ENCODE measurements at places on chromosomes 1 and 21.

- DNase-seq = peak; percentile 36
These were observed 37.6 kb downstream of the GALNT2 start for GRCh38 chr1:230104395-230105244.

GRCh38 chr1:67771152-67771551 lies 62.1 kb downstream of the GNG12 start:
- DNase-seq = no peak

- DNase-seq = no peak
These were observed 275.1 kb upstream of the VAMP3 start for GRCh38 chr1:7495962-7496361.

- no peak for DNase-seq
These were observed 72.1 kb downstream of the SLC45A1 start for GRCh38 chr1:8389958-8390535.

GRCh38 chr1:56153276-56153675 lies 426.1 kb downstream of the PLPP3 start:
- DNase-seq = no peak

DNA sequence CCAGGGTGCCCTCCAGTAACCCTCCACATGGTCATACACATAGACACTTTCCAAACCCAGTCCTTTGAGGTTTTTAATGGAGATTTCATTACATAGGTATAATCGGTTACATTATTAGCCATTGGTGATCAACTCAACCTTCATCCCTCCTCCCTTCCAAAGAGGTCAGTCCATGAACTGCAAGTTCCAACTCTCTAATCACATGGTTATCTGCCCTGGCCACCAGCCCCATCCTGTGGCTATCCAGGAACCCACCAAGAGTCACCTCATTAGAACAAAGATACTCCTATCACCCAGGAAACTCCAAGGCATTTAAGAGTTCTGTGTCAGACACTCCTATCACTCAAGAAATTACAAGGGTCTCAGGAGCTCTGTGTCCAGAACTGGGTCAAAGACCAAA lies 12.2 kb downstream of the ATP1A4 start:
- DNase-seq = no peak

DNA sequence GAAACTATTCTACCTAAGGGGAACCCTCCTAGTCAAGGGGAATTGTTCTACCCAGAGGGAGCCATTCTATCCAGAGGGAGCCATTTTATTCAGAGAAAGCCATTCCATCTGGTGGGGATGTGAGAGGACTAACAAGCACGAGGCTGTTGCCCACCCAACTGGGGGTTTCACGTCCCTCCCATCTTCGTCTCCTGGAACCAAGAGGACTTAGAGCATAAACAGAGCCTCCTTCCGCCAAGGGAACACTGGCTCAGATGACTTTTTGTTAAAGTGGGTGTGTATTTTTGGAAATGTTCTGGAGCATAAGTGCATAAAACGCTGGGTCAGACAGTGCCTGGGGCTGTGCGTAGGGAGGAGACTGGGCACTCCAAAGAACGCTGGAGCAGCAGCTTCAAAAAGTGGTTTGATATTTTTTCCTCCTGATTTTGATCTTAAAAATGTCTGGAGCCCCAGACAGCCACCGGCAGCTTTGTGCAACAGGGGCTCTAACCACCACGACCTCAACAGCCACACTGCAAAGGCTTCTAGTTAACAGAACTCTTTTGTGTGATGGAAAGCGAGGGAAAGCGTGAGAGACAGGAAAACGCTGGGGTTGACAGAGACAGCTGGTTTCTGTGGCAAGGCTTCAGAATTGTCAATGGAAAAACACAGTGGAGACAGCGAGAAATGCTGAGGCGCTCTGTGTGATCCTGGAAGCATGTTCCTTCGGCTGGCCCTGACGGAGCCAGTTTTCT lies 363.6 kb upstream of the CAMK1G start:
- DNase-seq = no peak

DNA sequence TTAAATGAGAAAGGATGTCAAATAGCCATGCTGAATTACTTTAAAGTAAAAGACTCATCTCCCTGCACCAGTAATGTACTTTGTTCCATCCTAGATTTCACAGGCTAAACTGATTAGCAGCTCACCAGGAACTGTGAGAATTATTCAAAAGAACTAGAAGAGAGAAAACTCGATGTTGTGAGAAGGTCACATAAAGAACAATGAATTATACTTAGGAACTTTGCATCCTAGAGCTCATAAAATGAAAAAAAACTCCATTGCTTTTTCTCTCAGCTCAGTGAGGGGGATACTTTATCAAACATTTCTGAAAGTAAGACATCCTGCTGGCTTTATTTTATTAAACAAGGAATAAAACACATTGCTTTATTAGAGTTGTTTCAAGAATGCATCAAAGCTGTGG lies 278.5 kb downstream of the MRPL39 start:
- no peak for DNase-seq

- DNase-seq = peak; percentile 80
These were observed 12.3 kb downstream of the RCC1 start for GRCh38 chr1:28518000-28518744.

DNA sequence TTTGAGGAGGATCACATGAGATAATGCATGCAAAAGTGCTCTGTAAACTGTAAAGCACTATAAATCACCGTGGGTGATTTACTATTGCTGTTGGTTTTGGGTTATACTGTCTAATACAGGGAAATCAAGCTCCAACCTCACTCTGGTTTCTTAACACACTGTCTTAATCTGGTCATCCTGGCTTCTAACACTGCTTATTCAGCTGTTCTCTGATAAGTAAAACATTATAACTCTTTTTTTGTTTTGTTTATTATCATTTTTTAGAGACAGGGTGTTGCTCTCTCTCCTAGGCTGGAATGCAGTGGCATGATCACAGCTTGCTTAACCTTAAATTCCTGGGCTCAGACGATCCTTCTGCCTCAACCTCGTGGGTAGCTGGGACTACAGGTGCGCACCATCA lies 21.9 kb upstream of the LSM10 start:
- DNase-seq = no peak

DNA sequence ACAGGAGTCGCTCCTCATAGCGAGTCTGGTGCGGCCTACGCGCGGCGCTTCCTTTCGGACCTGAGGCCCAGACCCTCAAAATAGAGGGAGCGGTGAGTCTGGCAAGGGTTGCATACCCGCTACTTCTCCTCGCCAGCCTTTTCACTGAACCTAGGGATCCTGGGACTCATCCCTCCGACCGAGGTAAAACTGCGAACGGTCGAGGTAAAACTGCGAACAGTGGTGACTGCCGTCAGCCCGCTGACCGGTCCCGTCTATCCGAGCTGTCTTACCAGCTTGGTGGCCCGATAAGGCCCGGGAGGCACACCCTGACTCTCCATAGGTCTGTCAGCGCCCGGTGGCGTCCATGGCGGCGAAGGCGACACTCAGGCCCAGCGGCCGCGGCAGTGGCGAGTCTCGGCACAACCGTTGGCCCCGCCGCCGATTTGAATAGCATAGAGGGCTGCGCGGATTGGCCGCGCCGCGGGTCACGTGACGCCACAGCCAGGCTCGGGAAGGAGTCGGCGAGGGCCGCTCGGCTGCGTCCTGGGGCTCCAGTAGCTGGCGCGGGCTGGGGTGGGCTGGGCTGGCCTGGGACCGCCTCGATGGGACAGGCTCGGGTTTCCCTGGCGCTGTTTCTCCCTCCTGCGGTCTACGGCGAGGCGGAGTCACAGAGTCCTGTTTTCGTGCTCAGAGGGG lies at the start of gene DEPDC1:
DEPDC1 (minus strand) TSS at position 403 of the 678 bp plus-strand sequence; CDS start at position 320, 83 bp downstream.
- peak; percentile 45 for DNase-seq

DNA sequence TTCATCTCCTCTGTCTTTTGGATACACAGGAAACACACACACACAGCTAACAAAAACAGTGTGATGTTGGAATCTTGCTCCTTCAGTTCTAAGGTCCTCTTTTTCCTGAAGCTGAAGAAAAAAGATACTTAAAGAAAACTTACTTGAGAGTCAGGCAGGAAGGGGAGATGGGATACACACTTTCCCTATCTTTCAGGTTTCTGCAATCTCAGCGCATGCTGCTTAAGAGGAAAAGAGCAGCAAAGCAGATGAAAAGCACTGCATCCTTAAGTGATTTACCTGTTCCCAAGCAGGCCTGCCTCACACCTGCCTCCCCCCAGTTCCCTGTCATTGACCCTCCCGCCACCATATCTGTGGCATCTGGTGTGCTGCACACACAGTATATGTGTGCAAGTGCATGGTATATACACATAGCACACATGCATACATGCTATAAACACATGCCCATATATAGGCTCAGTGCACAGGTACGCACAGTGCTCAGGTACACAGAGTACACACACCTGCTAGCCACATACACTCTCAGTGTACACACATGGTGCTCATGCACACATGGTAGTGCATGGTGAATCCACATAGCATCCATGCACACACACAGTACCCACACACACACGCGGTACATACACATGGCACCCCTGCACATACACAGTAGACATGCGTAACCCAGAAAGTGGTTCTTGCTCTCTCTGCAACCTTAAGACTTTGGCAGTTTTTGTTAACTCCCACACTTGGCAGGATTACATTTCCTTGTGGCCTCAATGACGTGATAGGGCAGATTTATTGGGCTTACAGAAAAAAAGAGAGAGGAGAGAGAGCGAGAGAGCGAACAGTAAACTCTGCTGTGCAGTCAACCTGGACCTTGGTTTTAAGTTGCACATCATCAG lies 166.9 kb downstream of the TOMM20 start:
- DNase-seq = no peak

DNA sequence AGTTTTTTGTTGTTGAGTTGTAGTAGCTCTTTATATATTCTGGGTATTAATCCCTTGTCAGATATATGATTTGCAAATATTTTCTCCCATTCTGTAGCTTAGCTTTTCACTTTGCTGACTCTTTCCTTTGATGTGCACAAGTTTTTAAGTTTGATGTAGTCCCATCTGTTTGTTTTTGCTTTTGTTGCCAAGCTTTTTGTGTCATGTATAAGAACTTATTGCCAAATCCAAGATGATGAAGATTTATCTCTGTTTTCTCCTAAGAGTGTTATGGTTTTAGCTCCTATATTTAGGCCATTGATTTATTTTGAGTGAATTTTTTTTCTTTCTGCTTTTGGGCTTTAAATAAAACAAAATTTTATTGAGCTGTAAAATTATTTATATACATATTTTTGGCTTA lies 52.1 kb upstream of the KRTAP19-8 start:
- DNase-seq = no peak

- no peak for DNase-seq
These were observed 62.3 kb downstream of the DISP3 start for GRCh38 chr1:11541236-11541635.

DNA sequence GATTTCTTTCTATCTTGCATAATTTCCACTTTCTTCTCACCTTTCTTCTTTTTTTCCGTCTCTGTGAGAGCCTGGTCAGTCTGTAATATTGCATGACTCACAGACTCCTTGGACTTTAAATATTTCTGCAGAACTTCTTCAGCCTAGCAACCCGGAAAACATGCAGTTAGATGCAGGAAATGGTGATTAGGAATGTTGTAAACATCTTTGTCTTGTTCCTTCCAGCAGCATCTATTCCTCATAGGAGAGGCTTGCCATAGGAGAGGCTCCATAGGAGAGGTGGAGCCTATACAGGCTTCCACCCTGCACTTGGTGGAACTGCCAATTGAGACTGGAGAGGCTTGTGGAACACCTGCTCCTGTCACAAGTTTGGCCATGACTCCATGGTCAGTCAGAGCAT lies 10.0 kb downstream of the GBP5 start:
- no peak for DNase-seq

DNA sequence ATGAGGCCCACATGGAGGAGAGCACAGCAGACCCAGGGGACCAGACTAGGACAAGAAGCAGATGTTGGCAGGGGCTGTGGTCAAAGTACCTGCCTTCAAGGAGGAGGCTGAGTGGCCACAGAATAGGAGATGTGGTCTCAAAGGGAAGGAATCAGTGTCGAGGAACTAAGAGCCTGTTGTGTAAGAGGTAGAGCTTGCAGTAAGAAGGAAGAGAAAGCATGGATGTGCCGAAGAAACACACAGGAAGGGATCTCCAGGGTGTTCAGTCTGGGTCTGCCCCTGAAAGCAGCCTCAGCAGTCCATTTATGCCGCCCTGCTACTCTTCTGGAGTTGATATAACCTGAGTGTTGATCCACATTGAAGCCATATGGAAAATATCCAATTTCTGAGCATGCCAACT lies 83.9 kb downstream of the NID1 start:
- no peak for DNase-seq

GRCh38 chr1:63198871-63199394 lies 123.4 kb upstream of the FOXD3 start:
- no peak for DNase-seq

GRCh38 chr1:60149251-60149650 lies 75.7 kb upstream of the C1orf87 start:
- no peak for DNase-seq

DNA sequence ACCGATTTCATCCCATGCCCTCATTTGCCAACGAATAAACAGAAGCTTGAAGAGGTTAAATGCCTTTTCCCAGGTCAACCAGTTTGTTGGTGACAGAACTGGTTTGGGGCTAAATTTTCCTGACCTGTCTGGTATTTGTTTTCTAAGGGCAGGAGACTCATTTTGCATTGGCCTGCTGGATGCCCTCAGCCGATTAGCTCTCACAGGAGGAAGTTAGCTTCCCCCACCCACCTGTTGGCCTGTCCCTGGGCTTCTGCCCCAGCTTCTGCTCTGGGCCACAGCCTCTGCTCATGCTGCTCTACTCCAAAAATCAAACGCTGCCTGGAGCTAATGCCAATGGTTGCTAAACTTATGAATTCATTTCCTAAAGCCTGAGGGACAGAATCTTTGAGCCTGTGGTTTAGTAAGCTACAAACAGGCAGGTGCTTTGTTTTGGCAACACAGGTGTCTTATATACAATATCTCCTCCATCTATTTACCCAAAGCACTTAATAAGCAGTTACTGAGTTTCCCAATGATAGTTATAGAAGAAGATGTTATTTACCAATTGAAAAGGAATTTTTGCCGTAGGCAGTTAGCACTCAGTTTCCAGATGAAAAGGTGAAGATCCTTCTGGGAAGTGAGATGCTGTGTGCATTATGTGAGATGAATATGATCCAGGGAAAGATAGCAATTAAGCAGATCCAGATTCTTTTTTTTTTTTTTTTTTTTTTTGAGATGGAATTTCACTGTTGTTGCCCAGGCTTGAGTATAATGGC lies 82.3 kb downstream of the TM2D1 start:
- no peak for DNase-seq

DNA sequence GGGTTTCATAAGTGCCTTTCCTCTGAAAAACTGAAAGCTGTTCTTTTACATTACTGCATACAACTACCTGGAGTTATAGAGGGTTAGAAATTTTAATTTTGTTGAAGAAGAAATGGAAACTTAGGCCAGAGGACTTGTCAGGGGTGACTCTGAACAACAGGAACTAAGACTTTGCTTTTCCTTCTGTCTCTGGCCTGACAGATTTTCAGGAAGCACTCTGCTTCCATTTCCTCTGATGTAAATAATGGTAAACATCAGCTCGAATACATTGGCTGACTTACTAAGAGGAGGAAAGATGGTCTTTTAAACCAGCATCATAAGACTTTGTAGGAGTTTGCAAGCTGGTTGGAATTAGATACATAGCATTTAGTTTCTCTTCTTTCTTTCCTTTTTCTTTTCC lies 27.1 kb upstream of the PLEKHM2 start:
- no peak for DNase-seq

- no peak for DNase-seq
These were observed 36.5 kb upstream of the RIPK4 start for GRCh38 chr21:41803316-41803715.
